ENCODE measurements at places on chromosomes 2 and 18. TPM values are rescaled to one million over a fixed set of nuclear protein-coding genes. Genes with fewer than 3 reads are reported as not detected.

- peak overlapping the region; percentile 49 for H3K27ac ChIP-seq
- H3K4me3 ChIP-seq = peak overlapping the region; percentile 4
- peaks cover 3% of the 10 kb centered on the region for H3K36me3 ChIP-seq
- DNase-seq = no peak
- no peaks in the 10 kb centered on the region for H3K27me3 ChIP-seq
- H3K4me1 ChIP-seq = peaks cover 84% of the 10 kb centered on the region
Observed at GRCh38 chr2:224574423-224575084, 10.6 kb downstream of the CUL3 start.

The MGAT5 gene
- 25.7 TPM for total RNA-seq

The KCNG2 gene
- total RNA-seq = not detected

DNA sequence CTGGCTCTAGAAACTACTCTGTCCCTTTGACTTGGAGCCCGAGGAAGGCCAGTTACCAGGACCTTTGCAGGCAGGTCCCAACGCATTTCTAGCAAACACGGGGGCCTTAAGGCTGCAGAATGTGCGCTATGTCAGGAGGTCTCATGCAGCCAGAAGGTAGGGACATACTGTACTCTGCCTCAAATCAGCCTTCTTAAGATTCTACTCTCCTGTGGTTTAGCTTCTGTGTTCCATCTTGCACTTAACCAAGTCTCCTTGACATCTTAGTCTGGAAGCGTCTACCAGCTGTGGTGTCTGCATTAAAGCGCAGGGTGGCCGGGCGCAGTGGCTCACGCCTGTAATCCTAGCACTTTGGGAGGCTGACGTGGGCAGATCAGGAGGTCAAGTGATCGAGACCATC is 65.5 kb downstream of the STEAP3 start:
- no peak overlapping the region for H3K27ac ChIP-seq
- H3K27me3 ChIP-seq = no peaks in the 10 kb centered on the region
- H3K4me3 ChIP-seq = no peak overlapping the region
- H3K36me3 ChIP-seq = peaks cover 3% of the 10 kb centered on the region
- no peak for DNase-seq
- H3K4me1 ChIP-seq = no peaks in the 10 kb centered on the region
